ENCODE measurements at places on chromosomes 7 and 10.

GRCh38 chr10:86176850-86177536 lies 189.6 kb downstream of the GRID1 start:
- DNase-seq: no peak

- no peak for DNase-seq
These were observed 2.8 kb downstream of the TMEM120A start for GRCh38 chr7:75991531-75992082.

DNA sequence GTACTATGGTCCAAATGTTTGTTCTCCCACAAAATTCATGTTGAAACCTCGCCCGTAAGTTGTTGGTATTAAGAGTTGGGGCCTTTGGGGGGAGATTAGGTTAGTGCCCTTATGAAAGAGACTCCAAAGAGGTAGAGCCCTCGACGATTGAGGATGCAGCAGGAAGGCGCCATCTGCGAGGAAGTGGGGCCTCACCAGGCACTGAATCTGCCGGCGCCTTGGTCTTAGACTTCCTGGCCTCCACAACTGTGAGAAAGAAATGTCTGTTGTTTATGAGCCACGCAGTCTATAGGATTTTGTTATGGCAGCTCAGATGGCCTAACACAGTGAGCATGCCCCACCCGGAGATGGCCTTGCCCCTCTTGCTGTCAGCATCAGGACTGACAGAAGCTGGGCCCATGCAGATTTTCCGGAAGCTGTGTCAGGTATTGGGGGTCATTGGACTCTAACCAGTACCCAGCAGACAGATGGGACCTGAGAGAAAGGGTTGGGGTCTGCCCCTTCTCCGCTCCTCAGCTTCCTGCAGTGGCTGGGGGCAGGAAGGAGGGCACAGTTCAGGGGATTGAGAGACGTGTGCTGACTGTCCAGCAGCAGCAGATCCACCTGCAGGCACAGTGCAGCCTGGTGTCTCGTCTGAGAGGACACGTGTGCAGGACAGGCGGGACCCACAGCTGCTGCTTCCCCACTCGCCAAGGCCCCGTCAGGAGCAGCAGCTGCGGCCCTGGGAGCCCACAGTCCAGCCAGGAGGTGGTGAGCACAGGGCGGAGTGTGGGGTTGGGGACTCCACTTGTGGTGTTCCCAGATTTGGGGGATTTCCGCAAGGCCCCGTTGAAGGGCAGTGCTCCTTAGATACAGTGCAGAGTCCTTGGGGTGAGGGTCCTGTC lies 47.8 kb downstream of the MGMT start:
- no peak for DNase-seq

DNA sequence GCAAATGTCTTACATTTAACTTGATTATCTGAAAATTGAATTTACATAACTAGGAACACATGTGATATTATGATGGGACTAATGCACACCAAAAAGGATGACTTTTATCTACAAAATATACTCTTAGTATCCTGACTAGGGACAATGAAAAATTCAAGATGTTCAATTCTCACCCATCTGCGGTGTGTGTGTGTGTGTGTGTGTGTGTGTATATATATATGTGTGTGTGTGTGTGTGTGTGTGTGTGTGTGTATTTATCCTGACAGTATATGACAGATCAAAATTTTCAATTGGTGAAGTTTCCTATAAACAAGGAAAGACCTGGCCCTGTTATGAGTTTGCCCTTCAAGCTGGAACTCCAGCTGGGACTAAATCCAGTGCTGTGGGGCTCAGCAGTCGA lies 40.3 kb upstream of the MET start:
- DNase-seq: no peak

DNA sequence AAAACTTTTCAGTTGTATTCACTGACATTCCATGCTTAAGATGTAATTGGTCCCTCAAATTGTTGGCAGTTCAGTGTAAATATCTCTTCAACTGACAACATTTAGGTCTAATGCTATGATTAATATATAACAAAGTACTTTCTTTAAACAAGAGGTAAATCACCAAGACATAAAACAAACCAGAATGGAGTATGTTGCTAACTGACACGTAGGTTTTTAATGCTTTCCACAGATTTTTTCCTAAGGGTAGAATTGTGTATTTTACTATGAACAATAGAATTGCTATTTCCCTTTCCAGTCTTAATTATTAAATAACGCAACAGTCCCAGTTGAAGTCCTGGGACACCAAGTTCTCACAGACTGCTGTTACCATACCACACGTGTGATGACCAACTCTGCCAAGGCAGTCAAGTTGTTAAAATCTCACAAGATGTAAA lies 4.1 kb downstream of the JCAD start:
- no peak for DNase-seq

DNA sequence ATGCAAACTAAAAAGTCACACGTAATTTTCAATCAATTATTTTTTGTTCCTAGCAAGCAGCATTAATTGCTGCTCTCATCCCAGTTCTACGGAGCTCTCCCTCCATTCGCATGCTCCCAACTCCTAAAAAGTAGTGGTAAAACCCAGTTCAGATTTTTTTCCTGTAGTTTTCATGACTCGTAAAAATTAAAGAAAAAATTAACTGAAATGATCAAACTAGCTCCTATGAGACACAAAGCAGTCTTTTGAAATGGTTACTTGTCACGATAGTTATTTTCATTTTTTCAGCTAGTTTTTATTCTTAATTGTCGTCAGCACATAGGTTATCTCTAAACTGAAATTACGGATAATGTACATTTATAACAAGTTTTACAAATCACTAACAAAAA lies 1.8 kb downstream of the HNRNPA2B1 start:
- no peak for DNase-seq

- no peak for DNase-seq
These were observed 115.5 kb upstream of the GPR26 start for GRCh38 chr10:123550675-123551096.

DNA sequence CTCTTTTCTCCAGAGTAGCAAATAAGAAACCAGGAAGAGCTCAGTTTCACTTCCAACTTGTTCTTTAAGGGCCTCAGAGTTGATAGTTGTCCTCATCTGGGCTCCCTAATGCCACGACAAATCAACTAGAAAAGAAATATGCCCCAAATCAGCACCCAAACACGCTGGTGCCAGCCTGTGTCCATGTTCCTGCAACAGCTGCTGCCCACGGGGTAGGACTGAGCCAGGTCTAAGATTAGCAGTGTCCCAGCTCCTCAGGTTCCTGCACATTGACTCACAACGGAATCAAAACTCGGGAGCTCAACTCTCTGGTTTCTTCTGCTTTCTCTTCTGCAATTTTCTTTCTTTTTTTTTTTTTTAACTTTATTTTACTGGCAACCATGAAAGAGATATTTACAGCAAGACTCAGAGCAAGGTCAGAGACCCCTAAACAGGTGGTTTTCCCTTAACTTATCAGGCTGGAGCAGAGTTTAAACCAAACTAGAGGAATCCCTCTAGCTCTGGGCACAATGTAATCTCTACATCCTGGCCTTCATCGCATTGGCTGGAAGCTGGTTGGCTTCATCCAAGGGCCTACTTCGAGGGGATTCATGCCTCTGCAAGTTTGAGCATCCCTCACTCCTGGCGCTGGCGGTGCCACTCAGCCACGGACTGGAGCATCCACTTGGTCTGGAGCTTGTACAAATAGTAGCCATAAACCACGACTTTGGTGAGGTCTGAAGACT lies 126.1 kb downstream of the PFKFB3 start:
- no peak for DNase-seq

DNA sequence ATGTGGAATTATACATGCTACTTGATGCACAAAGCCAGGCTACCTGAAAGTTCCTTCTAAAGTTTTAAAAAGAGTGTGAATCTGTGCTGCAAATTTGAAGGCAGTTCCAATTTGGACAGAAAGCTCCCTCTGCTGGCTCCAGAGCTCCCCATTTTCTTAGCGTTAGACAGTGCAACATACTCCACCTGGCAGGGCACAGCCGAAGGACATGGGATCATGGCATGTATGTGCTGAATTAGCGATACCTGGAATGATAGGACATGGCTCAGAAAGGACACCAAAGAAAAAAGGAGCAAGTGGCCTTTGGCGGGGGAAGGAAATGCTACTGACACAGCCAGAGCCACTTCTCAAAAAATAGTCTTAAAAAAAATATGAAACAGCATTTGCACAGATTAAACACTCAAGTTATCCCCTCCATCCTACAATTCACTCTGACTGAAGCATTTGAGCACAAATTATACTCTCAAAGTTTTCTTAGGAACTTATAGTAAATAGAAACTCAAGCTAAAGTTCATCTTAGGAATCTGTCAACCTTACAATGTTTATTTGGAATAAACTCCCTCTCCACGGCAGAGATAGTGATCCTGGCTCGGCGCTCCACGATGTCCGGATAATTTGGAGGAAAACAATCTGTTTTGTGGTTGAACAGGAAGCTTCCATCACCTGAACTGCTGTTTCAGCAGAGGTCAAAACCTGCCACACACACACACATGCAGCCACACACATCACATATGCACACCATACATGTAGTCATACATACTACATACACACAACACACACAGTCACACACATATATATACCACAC lies 80.0 kb downstream of the C7orf25 start:
- DNase-seq: no peak

DNA sequence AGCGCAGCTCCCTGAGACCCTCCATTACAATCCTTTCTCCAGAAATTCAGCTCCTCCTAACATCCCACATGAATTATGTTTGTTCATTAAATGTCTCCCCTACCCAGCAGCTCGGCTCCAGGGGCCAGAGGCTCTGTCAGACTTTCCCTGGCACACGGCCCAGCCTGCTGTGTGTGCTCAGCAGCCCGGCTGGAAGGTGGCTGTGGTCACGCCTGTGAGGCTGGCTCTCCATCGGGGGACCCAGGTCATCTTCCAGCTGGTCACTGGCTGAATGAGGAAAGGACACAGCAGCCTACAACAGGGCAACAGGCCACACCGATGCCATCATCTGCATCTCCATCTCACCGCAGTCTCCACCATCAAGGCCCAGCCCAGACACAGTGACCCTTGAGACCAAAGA lies 219.8 kb downstream of the MAD1L1 start:
- no peak for DNase-seq

GRCh38 chr10:13420532-13421307 lies 72.6 kb upstream of the SEPHS1 start:
- DNase-seq: no peak

DNA sequence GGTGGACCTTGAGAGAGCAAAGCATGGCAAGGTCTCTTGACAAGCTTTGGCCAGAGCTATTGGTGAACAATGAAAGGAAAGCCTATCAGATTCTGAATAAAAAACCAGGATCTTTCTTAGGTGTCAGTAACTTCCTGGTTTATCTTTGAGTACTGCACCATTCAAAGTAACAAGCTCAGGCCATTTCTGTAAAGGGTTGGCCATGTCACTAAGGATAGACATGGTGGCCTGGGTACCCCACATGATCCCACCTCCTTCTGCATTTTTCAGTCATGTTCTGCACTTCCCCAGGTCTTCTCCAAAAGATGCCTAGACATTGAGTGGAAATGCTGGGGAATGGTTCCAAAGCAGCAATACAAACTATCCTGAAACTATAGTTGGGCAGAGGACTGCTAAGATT lies 242.0 kb downstream of the ARHGAP12 start:
- DNase-seq: no peak

DNA sequence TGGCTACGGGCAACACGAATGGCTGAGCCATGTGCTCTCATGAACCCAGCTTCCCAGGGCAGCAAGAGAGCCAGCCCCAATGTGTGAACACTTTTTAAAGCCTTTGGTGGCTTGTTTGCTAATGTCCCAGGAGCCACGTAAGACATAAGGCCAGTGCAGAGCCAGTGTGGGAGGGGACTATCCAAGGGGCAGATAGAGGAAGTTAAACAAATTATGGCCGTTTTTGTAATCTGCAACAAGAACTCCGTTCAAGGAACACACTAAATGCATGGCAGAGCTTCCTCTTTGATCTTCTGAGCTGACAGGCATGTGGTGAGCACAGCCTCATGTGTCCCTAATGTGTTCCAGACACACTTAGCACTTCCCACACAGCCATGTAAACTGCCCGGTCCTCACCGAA lies 133.3 kb downstream of the TEX36 start:
- DNase-seq: no peak

DNA sequence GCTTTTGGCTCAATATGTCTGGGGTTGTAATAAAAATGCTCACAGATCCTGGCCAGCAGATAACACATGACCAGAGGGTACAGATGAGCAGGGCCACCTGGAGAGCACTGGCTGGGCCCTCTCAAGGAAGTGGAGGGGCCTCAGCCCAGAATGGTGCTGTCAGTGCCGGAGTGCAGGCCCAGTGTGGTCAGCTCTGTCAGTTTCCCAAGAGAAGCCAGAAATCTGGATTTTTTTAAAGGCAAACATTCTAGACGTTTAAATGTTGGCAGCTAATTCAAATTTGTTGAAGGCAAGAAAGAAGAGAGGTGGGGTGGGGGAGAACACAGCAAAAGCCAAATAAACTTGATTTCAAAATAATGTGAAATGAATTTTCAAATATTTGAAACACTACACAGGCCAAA lies 2.0 kb downstream of the C10orf105 start:
- DNase-seq: no peak

Measured in stimulated activated CD4-positive, alpha-beta T cell treated with anti-CD3 and anti-CD28 coated beads, TNF-alpha, amount 100 ng/mL, for 1 hour (primary cell).